Stimulated activated CD4-positive, alpha-beta T cell treated with anti-CD3 and anti-CD28 coated beads, Interleukin-4, amount 100 ng/mL, for 4 hours (primary cell): ENCODE measurements at places on chromosomes 1 and 21.

DNA sequence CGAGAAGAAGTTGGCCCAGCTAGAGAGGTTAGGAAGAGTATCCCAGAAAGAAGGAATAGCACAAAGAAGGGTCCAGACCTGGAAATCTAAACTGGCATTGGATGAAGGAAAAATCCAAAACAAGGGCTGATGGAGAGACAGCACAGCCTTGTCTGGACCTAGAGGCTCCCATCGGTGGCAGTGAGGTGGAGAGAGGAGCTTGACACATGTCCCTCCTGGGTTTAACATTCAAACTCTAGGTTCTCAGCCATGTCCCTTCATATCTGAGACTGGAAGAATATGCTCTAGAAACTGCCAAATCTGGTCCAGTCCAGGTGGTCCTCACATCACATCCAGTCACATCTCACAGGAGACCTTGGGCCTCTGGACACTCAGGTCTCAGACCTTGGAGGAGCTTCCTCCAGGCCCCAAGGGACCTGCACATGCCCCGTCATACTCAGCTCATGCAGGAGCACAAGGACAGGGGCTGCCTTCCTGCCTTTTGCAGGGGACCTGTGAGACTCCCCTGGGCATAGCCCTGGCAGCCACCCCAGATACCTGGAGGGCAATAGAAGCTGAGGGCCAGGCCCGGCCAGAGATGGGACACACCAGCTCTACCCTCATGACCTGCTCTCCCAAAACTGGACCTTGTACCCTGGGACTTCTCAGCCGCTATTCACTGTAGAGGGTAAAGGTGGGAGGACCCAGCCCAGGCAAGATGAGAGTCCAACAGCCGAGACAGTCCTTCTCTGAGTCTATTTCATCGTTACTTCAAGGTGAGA lies 7.5 kb downstream of the TMEM125 start:
- no peak for DNase-seq

DNA sequence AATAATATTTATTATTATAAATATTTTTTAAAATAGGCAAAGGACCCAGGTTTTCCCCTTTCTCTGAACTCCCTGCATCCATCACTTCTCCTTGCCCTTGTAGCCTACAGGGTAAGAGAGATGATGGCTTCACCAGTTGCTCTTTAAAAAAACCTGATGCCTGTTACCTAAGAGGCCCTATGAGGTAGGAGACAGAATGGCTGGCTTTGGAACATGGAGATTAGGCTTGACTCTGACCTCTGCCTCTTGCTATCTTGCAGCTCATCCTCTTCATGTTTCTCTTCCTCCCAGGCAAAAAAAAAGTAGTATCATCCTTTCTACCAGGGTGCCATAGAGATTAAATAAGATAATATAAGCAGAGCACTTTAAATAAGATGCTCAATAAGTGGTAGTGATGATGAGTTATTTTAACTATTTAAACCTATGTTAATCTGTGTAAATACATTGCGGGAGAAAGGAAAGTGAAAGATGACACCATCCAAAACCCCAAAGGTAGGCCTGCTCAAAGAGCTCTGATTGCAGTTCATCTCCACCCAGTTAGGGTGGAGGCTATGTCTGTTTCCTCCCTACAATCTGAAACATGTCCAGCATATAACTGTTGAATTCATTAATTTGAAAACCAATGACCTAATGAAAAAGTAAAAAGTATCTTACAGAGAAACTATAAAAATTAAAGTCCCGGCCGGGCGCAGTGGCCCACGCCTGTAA lies 51.8 kb downstream of the RGS2 start:
- no peak for DNase-seq

DNA sequence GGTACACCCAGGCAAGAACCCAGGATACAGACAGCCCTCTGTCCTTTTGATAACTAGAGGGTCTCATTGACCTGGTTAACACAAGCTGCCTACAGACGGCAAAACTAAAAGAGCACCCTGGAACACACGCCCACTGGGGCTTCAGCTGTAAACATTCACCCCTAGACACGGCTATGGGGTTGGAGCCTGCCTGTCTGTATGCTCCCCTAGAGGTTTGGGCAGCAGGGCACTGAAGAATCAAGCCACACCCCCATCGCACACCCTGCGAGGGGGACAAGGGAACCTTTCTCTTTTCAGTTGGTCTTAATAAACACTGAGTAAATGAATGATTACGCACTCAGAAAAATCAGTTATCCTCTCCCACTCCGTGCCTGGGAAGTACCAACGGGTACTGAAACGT lies 35.5 kb downstream of the LRRC3 start:
- no peak for DNase-seq

DNA sequence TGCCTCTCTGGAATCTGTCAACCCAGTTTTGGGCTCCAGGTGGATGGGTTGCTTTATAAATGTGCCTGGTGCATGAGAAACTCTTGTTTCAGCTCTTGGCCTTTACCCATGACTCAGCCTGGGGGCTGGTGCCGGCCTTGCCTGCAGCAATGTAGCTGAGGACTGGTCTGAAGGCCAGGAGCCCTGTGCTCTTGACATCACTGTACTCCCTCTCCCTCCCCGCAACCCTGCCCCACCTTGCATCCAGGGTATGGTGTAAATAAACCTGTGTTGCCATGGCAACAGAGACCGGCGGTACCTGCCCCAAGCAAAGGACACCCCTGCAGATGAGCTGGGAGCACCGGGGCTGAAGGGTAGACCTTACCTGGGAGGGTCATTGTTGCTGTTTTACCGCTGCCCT lies 13.3 kb downstream of the FAM151A start:
- DNase-seq: no peak

DNA sequence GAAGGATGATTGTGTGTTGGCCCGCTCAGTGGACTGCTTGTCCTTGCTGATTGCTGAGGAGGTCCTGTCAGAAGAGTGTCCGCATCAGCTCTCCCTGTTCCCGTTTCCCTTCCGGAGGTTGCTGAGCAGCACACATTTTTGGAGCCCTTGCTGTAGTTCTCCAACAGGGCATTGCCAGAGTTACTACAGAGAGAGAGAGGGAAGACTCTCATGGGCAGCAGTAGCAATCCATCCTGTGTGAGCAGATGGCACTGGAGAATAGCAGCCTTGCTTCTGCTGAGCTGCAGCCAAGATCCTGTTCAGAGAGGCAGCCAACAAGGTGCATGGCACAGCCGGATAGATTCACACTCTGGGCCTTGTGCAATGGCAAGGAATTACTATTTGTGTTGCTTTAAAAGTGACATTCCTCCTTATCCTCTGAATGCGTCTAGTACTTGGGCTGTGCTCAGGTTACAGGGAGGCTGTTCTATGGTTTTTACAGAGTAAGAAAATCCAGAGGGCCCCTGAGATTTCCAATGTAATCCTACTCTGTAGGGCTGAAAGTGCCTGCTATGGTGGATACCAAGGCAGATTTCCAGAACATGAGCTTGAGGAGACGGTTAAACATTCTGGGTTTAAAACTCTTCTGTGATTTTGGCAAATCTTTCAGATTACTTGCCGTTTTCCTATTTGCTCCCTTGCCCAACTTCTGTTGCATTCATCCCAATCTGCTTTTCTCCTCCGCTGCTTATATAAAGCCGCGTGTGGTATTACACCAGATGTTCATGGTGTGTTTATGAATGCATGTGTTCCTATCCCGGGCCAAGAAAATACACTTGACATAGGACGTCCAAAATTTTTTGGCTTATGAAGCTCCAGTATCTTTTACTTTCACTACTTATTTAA lies 27.4 kb downstream of the AK4 start:
- no peak for DNase-seq

- no peak for DNase-seq
Observed at GRCh38 chr21:16211339-16212303, 481.8 kb downstream of the USP25 start.

- DNase-seq: no peak
Observed at GRCh38 chr1:184992271-184992670, 18.0 kb upstream of the NIBAN1 start.

- peak; percentile 18 for DNase-seq
Observed at GRCh38 chr1:37691497-37692077, 729 bp upstream of the CDCA8 start.

DNA sequence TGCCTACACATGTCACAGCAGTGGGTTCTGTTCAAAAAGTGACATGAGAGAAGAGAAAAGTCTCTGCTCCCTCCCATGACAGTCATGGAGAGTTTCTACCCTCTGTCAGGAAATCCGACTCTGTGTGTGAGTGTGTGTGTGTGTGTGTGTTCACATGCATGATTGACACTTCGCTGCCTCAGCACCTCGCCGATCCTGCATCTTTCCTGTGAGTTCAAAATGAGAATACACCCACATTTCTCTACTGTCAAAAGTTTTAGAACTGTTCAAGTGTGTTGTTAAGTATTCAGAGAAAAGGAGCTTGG lies 46.2 kb upstream of the COX20 start:
- no peak for DNase-seq

GRCh38 chr1:6350416-6351088 lies 43.0 kb downstream of the ACOT7 start:
- DNase-seq: no peak

DNA sequence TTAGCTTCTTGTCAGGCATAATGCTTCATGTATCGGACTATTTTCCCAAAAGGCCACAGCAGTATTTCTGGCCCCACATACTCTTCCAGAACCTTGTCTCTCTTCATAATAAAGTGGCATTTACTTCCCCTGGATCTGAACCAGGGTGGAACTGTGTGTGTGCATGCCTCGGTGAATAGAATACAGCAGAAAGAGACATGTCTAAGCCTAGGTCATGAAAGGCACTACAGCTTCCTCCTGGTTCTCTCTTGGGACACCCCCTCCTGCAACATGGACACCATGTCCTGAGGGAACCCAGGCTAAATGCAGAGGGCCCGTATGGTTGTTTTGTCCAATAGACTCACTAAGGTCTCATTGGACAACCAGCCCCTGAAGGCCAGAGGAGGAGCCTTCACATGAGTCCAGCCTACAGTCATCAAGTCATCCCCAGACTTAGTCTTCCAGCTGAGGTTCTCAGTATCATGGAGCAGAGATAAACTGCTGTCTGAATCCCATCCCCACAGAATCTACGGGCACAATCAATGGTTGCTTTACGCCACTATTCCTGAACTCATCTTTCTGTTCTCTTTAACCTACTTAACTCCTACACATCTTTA lies 35.0 kb downstream of the USP24 start:
- DNase-seq: no peak

DNA sequence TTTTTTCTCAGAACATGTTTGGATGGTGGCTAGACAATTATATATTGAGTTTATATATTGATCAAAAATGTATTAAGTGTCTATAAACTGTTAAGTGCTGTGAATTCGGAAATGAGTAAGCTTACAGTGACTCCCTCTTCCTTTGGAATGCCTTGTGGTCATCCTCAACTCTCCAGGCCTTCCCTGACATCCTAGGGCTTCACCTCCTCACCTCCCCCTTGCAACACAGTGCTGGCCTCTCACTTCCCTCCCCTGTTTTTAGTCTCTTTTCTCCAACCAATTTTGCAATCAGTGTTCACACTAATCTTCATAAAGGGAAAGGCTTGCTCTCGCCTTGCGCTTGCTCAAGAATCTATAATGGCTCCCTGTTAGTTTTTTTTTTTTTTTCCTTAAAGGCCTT lies 95.1 kb upstream of the C1orf21 start:
- no peak for DNase-seq

GRCh38 chr1:212234431-212235395 lies 50.5 kb upstream of the PPP2R5A start:
- DNase-seq: peak; percentile 32

DNA sequence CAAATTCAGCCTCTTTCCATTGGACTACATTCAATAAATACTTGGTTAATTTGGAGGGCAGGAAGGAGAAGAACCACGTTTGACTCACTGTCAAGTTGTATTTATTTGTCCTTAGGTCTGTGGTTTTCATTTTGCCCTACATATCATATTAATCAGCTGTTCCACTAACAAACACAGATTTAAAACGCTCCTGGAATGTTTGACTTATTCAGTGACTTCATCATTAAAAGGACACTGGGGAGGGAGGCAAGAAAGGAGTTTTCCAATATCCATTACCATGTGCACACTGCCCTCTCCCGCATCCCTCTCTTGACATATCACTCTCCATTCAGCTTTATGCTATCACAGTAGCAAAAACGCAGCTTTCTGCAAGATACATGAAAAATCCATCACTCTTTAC lies 98.2 kb upstream of the C1orf87 start:
- DNase-seq: no peak

DNA sequence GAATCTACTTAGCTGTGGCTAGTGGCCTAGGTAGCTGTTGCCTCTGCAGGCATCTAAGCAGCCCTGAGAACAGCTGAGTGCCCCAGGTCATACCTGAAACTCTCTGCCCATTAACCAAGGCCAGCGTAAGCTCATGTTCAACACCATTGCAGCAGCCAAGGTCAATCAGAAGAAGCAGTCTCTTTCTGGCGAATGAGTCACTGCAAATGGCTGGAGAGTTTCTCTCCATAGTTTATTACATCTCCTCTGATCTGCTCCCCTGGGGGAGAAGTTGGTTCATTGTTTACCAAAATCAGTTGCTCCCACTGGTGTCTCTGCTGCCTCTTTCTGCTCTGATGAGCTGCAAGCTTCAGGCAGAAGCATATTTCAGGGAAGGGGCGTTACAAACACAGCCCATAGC lies 6.9 kb upstream of the BCL9 start:
- DNase-seq: no peak

- DNase-seq: no peak
Observed at GRCh38 chr1:195717651-195718050, 890.6 kb downstream of the KCNT2 start.

GRCh38 chr1:89523572-89524368 lies 859 bp upstream of the LRRC8B start:
- no peak for DNase-seq

DNA sequence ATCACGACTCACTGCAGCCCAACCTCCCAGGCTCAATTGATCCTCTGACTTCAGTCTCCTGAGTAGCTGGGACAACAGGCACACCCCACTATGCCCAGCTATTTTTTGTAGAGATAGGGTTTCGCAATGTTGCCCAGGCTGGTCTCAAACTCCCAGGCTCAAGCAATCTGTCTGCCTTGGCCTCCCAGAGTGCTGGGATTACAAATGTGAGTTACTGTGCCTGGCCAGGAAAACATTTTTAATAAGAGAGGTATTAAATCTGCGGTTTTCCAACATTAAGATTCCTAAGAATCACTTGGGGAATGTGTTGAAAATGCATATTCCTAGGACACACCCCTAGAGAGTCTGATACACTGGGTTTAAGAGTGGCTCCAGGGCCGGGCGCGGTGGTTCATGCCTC lies 8.7 kb downstream of the CSF1 start:
- no peak for DNase-seq
